ENCODE measurements at places on chromosomes 7 and 10.

GRCh38 chr7:39043531-39043930, 65.8 kb downstream of the POU6F2 start:
- no peak for DNase-seq

DNA sequence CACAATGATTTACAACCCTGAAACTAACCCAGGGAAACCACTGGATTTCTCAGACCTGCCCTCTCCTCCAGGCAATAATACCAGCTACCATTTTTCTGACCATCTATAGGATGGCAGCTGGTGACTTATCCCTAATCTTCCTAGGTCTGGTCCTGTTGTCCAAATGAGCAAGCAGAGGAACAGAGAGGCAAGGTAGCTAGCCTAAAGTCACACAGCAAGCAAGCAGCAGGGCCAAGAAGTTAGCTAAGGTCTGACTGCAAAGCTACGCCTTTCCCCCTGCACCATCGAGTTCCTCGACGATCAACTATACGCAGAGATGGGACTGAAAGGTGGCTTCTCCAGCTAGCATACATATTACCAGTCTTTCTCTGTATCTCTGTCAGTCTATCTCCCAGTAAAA, 25.3 kb downstream of the ATXN7L1 start:
- no peak for DNase-seq

DNA sequence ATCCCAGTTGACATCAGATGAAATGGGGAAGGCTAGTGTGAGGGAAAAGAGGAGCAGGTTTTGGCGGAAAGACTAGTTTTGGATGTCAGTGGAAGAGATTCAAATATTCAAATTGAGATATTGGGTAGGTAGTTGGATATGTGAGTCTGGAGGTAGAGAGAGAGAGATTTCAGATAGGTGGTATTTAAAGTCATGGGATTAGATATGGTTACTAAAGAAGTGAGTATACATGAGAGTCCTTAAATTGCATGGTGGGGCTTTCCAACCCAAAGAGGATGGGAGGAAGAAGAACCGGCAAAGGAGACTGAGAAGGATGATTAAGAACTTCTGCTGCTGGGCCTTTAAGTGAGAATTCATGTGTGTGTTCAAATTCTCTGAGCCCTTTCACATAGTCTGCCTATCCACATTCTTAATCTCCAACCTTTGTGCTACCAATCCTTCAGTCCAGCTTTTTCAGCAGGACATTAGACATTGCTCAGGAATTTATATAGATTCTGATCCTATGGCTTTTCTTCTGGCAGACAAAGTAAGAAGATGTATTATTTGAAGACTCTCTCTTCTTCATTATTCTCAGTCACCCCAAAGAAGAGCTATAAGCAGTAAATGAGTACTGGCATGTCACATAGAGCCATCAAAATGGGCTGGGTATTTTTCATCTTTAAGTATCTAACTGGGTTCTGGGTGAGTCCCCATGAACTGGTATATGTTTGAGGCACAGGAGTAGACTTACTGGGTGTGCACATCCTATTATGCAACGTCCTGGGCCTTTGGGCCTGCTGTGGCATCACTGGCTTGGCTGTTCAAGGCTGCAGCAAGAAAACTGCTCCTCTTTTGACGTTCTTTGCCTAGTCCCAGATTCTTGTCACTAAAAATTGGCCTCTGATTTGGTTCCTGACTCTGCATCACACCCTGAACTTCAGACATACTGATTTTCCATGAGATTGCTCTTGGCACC, 33.6 kb downstream of the ST7 start:
- DNase-seq, result no peak

DNA sequence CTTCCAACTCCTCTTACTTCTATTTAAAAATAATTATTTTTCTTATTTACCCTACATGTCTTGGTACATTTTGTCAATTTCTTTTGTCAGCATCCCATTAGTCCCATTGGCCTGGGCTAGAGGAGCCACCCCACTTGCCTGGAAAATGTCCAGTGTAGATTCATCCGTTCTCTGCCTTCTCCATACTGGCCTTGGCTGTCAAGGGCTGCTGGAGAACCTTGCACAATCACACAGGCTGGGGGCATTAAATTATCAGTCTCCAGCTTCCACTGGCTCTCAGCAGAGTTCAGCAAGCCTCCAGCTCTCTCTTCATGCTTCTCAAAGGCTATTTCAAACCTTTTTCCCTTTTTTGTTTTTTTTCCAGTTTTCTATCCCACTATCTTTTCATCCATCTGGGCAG, 13.8 kb upstream of the ZCCHC24 start:
- no peak for DNase-seq

DNA sequence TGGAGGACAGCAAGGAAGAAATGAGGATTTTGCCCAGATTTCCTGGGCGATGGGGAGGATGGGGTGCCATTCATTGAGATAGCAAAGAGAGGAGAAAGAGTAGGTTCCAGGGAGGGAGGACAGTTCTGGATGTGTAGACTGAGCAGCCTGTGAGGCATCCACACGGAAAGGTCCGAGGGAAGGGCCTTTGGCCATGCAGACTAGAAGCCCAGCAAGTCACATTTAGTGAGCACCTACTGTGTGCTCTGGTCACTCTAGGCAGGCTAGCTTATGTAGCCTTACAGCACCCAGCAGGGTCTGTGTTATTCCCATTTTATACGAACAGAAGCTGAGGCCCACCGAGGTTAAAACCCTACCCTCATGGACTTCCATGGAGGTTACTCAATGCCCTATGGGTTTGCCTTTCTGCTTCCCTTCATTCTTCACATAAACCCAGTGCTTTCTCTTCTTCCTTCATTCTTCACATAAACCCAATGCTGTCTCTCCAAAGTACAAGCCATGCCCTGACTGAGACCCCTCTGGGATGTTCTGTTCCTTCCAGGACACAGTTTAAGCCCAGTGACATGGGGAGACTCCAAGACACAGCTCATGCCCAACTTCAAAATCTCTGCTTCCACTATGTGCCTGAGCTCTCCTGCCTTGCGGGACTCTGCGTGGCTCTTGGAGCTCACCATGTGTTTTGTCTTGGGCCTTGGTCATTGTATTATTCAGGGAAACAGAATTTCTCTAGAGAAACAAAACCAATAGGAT, 13.7 kb downstream of the IL2RA start:
- no peak for DNase-seq

- no peak for DNase-seq
These were observed 38.0 kb downstream of the INPP5A start for GRCh38 chr10:132575320-132576201.

GRCh38 chr7:81624650-81625631, 144.9 kb downstream of the HGF start:
- DNase-seq, result no peak

GRCh38 chr7:24781106-24781505, 23.8 kb upstream of the GSDME start:
- no peak for DNase-seq

GRCh38 chr10:91941426-91941825, 17.9 kb downstream of the BTAF1 start:
- DNase-seq, result no peak

DNA sequence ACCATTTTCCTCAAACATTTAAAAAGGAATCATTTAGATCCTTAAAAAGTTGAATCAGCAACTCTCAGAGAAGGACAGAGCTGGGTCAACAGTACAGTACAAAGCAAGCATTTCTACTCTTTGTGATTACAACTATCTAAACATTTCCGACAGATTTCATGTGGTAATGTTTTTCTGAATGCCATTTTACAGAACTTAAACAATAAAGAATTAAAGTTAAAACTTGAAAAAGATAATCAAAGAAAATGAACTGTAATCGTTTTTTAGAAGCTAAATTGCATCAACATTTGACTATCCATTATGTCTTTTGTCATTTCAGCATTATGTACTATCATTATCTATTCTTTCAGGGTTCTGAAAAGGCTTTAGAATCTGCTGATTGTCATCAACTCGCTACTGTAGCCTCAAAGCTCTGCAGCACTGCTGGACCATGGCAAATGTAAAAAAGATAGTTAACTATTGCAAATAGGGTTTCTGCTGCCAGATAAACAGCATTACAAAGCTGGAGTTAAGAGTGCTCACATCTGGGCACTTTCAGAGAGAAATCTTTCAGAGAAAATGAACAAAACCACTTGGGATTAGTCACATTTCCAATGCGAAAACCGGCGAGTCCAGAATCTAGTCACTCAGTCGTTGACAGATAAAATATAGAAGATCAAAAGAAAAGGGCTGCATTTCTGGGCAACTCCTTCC, 160.4 kb upstream of the LAMB4 start:
- DNase-seq, result no peak

DNA sequence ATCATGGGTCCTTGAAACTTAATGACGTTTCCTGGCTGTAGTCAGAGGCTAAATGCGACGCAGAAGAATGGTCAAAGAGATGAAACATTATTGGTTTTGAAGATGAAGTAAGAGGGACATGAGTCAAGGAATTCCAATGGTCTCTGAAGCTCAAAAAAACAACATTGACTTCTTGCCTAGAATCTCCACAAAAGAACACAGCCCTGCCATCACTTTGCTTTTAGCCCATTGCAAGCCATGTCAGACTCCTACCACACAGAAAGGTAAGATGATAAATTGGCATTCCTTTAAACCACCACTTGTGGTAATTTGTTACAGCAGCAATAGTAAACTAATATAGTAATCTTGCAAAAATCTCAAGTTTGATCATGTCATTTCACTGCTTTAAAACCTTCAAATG, 109.4 kb downstream of the TMEM26 start:
- no peak for DNase-seq
